ENCODE measurements at places on chromosomes 7 and 10.

GRCh38 chr7:2645274-2645868 is 13.6 kb downstream of the TTYH3 start:
- DNase-seq, result no peak

DNA sequence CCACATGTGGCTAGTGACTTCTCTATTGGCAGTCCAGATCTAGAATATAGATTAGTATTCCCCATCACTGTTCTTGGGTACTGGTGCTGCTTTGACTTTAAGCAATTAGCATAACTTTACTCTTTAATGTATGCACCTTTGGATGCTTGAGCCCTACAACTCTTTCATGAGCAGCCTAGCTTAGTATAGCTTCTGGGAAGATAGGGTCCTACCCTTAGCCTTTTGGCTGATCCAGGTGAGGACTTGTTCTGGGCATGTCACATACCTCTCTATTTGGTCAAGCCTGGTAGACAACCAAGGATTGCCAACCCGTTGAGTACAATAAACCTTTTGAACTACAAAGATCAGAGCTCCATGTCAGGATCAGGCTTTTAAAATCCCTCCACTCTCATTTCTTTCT is 17.7 kb downstream of the PCGF5 start:
- DNase-seq, result no peak

DNA sequence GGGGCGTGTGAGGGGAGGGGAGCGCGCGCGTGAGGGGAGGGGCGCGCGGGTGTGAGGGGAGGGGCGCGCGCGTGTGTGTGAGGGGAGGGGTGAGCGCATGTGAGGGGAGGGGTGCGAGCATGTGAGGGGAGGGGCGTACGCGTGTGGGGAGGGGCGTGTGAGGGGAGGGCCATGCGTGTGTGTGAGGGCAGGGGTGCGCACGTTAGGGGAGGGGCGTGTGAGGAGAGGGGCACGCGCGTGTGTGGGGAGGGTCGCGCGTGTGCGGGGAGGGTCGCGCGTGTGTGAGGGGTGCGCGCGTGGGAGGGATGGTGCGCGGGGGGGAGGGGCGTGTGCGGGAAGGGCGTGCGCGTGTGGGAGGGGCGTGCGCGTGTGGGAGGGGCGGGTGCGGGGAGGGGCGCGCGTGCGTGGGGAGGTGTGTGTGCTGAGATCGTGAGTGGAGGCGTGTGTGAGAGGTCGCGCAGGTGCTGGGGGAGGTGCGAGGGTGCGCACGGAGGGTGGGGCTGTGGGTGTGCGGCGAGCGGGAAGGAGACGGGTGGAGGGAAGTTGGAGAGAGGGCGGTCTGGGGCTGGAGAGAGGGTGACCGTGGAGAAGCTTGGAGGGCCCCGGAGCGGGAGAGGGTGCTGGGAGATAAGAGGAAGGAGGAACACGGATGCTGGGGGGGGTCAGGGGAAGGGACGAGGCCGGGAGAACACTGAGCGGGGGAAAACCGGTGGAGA is 19.7 kb downstream of the MXI1 start:
- no peak for DNase-seq

DNA sequence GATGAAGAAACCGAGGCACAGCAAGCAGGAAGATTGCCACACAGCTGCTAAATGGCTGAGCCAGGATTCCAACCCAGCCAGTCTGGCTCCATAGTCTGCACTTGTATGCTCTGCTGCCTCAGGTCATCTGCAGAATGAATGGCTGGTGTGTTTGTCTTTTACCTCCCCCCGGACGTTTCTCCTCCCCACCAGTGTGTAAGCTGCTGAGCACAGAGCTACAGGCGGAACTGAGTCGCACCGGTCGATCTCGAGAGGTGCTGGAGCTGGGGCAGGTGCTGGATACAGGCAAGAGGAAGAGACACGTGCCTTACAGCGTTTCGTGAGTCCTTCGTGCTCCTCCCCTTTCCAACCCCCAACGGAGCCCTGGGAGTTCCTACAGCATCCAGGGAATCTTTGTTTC is 2.6 kb downstream of the CNPY4 start:
- no peak for DNase-seq

DNA sequence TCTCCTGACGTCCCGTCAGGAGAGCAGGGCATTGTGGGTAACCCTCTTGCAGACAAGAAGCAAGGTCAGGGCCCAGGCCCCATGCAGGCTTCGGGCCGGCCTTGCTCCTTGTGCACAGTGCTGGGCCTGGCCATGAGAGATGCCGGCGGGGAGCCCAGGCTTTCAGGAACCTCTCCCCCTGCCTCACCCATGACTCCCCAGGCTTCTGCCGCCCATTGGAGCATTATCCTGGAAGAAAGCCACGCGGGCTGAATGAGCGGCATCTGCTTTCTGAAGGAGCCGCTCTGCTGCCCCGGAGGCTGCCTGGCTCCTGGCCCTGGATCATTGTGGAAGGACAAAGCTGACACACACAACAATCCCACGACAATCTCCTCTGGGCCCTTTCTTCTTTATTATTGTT is 233.5 kb downstream of the TCF7L2 start:
- DNase-seq, result no peak

DNA sequence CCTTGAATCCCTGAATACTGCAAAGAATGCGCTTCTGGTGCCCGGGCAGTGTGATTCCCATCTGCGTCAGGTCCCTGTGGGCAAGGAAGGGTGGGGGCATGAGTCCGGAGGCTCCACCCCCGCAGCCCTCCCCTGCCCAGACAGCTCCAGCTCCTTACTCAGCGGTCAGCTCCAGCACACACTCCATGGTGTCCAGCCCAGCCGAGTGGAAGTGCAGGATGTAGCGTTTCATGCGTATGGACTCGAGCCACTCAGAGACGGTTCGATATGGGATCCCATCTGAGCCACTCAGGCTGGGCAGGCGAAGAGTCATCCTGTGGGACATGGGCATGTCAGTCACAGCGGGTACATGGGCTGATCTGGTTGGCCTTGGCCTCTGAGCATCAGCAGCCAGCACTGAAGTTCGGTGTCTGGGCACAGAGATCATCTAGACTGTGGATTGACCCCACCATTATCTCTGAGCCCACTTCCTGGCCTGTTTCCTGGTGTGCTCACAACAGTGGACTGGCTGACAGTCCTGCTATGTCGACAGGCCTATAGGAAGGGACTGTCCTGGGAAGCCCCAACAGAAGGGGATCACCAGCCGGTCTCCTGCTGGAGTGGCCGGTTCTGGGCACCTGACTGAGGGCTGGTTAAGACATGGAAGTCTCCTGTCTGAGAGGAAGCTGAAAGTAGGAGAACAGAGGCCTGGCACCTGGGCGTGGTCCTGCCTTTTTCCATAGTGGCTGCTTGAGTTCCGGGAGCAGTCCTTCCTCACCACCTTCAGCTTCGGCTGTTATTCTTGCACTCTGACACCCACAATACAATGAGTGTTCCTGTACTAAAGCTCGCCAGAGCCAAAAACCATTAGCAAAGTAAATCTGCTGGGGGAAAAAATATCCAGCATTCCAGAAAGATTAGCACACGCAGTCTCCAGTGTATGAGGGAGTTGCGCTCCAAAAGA is 10.6 kb downstream of the ZYX start:
- DNase-seq, result no peak

- no peak for DNase-seq
Observed at GRCh38 chr7:112481121-112481736, 438 bp downstream of the LSMEM1 start.

DNA sequence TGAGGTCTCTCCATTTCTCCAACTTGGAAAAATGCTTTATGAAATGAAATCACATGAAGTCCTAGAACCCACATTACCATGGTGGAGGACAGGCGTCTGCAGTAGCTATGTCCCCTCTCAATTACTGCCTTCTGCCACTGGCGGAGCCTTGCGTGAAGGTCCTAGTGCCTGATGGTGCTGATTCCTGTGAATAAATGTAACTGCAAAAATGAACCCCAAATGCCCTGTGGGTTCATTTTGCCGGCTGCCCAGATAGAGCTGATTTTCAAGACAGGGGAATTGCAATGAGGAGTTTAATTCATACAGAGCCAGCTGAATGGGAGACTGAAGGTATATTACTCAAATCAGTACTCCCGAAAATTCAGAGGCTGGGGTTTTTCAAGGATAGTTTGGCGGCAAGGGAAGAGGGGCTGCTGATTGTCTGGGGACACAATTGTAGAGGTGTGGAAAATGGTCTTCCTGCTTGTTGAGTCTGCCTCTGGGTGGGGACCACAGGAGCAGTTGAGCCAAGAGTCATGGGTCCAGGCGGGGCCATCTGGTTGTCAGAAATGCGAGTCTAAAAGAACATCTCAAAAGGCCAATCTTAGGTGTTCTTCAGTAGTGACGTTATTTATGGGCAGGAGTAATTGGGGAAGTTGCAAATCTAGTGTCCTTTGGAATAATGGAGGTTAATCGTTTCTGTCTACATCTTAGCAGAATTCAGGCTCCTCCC is 13.5 kb downstream of the PRF1 start:
- no peak for DNase-seq

DNA sequence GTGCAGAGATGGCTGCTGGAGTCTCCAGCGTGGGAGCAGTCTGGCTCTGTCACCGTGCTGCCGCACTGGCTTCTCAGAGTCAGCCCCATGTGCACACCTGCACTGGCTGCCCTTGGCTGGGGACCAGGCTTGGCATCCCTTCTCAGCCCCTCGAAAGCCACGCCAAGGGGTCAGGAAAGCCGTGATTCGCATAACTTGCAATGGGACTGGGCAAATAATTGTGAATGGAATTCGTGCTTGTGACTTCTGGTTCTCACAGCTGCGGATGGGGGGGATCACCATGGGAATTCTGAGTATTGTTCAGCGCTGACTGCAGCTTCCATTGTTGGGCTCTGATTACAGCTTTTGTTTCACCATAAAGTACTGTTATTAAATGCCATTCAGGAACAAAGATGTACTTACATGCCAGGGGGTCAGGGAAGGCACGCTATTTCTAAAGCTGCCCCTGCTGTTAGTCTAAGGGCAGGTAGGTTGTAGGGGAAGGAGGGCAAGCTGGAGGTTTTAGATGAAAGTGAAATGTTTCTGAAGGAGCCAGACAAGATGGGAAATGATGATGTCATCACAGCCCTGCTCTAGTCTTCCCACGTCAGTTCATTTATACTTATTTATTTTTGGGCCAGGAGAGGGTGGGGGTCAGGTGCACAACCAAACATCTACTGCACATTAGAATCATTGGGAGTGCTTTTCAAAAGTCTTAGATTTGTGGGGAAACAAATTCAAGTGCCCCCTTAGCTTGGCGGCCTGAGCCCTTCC is 5.8 kb upstream of the PLEKHA1 start:
- no peak for DNase-seq

GRCh38 chr7:44313016-44313415 is 12.4 kb downstream of the CAMK2B start:
- DNase-seq, result no peak

DNA sequence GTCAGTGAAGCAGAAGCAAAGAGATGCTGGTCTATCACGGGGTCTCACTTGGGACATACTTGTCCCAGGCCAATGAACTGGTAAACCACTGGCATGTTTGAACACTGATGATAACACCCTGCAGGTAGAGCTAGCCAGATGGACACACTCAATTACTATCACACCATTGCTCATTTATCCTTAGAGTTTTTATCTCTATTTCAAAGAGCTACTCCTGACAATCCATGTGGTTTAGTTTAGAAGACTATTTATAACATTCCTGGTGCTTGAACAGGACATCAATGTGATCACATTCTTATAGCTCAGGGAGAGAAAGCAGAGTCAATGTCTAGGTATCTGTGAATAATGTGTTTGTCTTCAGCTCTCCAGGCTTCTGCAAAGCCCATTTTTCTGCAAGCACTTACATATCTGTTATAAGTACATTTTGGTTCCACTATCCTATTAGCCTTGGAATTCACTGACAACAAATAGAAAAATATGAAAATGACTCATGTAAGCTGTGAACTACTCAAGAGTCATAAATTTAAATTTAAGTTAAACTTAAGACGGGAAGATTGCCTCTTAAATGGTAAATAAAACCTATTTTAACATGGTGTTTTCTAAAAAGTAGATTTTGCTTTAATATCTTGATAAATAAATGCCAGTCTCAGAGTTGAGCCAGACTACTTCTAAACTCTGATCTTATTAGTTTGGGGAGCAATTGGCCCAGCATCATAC is 106.7 kb upstream of the MBL2 start:
- DNase-seq, result no peak

GRCh38 chr10:8393531-8393930 is 339.0 kb downstream of the GATA3 start:
- DNase-seq, result no peak

- DNase-seq, result no peak
Observed at GRCh38 chr7:132919771-132920170, 162.1 kb downstream of the CHCHD3 start.

DNA sequence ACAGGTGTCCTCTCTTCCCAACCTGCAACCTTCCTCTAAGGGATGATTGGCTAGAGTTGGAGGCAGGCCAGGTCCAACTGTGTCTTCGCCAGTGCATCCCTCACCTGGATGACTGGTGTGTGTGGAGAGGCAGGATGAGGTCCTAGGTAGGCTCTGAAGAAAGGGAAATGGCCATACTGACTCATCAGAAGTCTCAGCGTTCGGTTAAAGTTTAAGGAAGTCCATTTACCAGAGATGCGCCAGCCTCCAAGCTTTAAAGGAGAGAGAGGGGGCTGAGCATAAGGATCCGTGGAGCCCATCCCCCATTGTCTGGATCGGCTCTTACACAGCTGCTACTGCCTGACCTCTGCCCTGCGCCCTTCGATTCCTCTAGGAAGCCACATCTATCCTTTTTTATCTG is 4.4 kb downstream of the KEL start:
- DNase-seq, result no peak

GRCh38 chr7:55432939-55433784 is 68.0 kb downstream of the LANCL2 start:
- DNase-seq, result peak; percentile 54

DNA sequence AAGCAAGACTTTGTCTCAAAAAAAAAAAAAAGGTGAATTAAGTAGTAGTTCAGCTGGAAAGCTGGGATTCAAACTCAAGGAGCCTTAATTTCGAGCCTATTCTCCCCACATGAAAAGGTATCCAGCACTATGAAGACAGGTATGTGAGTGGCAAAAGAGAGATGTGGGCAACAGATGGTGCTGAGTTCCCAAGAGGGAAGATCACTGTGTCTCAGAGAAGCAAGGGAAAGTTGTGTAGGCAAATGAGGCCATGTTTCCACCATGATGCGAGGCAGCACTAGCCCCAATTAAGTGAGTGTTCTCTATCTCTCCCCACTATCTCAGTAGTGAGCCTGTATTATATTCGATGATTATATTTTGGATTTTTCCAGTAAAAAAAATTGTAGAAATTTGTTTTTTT is 19.8 kb upstream of the ST7 start:
- no peak for DNase-seq

DNA sequence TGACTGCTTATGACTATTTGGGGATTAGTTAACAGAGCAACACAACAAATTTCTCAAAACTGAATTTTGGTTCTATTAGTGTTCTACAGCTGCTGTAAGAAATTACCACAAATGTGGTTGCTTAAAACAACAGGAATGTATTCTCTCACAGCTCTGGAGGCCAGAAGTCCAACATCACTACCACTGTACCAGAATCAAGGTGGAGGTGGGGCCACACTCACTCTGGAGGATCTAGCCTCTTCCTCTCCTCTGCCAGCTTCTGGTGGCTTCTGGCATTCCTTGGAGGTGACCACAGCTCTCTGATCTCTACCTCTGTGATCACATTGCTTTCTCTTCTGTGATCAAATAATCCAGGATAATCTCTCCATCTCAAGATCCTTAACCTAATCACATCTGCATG is 194.7 kb upstream of the BMPER start:
- no peak for DNase-seq

GRCh38 chr7:123881300-123881699 is 36.3 kb downstream of the HYAL4 start:
- DNase-seq, result no peak

- DNase-seq, result no peak
Observed at GRCh38 chr7:130277763-130278643, 11.3 kb downstream of the CPA2 start.

GRCh38 chr7:94913391-94913790 is 6.0 kb downstream of the PPP1R9A start:
- no peak for DNase-seq

- no peak for DNase-seq
Observed at GRCh38 chr10:1625079-1625478, 112.2 kb downstream of the ADARB2 start.

Data from NCI-H1930 (cell line).